ENCODE measurements at places on chromosomes 6 and 20.

DNA sequence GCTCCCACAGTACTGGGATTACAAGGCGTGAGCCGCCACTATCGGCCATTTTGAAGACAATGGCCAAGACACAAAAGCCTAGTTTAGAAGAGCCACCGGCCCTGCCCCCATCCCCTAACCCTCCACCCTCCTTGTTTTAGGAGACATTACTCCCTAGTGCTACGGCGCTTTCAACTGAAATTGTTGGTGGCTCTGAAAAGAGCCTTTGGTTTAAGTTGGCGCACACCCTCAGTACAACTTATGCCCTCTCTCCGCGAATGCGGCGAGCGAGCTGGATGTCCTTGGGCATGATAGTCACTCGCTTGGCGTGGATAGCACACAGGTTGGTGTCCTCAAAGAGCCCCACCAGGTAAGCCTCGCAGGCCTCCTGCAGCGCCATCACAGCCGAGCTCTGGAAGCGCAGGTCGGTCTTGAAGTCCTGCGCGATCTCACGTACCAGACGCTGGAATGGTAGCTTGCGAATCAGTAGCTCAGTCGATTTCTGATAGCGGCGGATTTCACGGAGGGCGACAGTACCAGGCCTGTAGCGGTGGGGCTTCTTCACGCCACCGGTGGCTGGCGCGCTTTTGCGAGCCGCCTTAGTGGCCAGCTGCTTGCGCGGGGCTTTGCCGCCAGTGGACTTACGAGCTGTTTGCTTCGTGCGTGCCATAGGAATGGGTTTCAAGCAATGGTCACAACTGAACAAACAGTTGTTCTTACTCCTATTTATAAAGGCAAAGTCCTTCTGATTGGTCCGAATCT is 114.9 kb upstream of the BTN3A2 start:
- DNase-seq, result no peak

DNA sequence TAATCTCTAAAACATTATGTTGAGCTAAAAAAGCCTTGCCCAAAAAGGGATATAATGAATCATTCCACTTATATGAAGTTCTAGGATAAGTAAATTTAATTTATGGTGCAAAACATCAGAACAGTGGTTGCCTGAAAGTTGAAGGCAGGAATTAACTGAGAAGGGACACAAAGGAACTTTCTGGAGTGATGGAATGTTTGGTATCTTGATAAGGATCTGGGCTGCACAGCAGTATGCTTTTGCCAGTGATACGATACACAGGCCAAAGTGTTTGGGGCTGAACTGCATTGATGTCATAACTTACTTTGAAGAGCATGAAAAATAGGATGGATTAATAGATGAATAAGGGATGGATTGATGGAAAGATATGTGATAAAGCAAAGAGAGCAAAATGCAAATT is 146.1 kb upstream of the LRFN2 start:
- no peak for DNase-seq

GRCh38 chr20:54619181-54619580 is 143.8 kb downstream of the DOK5 start:
- no peak for DNase-seq

DNA sequence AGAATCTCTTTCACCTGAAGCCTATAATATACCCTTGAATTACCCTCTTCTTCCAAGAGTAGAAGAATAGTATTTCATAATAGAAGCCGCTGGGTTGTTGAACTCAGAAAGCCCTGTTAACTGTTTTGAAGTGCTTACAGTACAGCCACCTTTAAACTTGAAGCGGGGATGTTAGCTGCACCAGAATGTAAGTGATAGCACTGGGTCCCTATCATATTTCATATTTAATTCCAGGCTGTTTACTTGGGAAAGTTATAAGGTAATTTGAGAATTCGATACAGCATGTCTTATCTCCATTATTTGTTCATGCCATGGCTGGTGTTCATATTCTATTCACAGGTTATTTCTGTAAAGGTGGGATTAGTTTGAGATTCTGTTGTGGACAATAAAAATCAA is 63.5 kb upstream of the VSTM2L start:
- no peak for DNase-seq

DNA sequence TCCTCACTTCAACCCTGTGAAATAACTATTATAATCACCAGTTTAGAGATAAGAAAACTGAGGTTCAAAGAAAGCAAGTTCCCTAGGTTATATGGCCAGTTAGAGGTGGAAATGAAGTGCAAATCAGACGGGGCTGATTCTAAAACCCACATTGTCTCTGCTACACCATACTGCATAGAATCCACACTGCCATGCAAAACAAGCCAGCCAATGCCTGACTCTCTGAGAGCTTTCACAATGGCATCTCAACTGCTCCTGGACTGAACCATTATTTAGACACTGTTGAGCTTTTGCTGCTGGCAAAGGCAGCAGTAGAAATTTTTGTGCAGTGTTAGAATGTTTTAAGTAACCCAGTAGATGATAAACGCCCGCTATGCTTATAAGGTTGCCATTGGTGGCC is 195.2 kb upstream of the CNR1 start:
- DNase-seq, result no peak

- no peak for DNase-seq
Observed at GRCh38 chr6:5326022-5326641, 64.8 kb downstream of the FARS2 start.

DNA sequence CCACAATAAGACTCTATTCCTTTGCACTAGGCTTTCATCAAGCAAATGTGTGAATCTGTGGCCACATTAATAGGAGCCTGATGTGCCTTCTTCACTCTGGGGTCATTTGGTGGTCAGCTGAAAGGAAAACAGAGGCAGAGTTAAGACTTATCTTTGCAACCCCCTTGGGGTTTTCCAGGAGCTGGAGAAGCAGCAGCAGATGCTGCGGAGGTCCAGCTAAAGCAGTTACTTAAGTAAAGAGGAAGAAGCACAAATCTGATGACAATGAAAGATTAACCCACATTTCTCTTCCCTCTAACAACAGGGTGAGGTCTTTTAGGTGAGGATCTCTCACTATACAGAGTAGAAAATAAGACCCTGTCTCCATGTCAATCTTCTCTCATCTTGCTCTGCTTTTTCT is 45.4 kb upstream of the QKI start:
- no peak for DNase-seq

GRCh38 chr20:835608-836045 is 2.1 kb downstream of the FAM110A start:
- DNase-seq, result no peak

DNA sequence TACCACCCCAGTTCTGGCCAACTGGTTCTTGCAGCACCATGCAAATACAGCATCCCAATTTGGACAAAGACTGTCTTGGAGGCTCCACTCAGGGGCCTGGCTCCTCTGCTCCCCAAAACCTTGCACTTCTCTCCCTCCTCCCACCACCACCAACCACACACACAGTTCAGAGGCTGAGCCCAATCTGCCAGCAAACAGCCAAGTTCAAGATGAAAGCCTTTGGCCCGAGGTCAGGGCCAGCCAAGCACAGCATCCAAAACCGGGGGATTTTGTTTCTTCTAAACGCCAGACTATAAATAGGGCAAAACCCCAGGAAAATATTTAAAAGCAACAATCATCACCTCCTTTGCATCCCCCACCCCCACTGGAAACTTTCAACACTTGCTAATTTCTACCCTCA is 5.7 kb downstream of the KCNK5 start:
- DNase-seq, result no peak

DNA sequence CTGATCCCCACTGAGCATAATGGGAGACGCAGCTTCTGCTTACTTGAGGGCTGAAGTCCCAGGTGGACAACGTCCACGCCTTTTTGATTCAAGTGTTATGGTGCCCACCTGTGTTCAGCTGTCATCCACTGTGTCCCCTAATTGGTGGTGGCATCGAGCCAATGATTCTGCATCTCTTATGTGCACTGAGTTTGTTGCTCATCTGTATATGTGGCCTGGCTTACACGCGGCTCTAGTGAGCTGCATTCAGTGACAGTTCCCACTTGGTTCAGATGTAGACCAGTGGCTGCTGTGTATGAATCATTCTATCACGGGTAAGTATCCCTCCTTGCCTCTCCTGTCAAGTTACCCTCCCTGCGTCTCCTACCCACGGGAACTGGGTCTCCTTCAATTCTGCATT is 131.2 kb upstream of the CLDN20 start:
- no peak for DNase-seq

- no peak for DNase-seq
Observed at GRCh38 chr6:13165502-13166172, 162.7 kb downstream of the TBC1D7 start.

GRCh38 chr6:110063594-110064263 is 85.6 kb downstream of the GPR6 start:
- DNase-seq, result no peak

- DNase-seq, result no peak
Observed at GRCh38 chr6:89986650-89987074, 92.4 kb downstream of the GJA10 start.

DNA sequence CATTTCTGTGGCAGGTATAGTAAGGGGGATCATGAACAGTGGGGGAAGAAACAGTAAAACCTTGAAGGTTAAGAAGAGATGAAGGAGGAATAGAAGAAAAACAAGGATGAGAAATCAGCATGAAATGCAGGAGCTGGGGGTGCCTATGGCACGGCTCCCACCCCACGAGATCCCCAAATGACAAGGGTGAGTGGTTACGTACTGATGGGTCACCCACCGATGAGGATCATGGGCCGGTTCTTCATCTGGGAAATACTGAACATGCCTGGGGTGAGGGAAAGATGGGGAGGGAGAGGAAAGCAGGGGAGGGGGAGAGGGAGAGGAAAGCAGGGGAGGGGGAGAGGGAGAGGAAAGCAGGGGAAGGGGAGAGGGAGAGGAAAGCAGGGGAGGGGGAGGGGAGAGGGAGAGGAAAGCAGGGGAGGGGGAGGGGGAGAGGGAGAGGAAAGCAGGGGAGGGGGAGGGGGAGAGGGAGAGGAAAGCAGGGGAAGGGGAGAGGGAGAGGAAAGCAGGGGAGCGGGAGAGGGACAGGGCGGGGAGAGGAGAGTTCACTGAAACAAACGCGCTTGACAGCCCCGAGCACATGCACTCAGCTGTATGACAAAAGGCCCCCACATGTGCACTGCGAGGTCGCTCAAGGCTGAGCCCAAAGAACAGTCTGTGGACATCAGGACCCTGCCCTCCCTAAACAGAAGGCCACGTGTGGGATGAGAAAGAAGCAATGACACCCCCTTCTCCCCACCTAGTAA is 25.3 kb downstream of the MOCS1 start:
- DNase-seq, result no peak

GRCh38 chr6:143540192-143540591 is 28.7 kb upstream of the FUCA2 start:
- no peak for DNase-seq

GRCh38 chr6:151322570-151322969 is 68.8 kb downstream of the ZBTB2 start:
- DNase-seq, result peak; percentile 34

DNA sequence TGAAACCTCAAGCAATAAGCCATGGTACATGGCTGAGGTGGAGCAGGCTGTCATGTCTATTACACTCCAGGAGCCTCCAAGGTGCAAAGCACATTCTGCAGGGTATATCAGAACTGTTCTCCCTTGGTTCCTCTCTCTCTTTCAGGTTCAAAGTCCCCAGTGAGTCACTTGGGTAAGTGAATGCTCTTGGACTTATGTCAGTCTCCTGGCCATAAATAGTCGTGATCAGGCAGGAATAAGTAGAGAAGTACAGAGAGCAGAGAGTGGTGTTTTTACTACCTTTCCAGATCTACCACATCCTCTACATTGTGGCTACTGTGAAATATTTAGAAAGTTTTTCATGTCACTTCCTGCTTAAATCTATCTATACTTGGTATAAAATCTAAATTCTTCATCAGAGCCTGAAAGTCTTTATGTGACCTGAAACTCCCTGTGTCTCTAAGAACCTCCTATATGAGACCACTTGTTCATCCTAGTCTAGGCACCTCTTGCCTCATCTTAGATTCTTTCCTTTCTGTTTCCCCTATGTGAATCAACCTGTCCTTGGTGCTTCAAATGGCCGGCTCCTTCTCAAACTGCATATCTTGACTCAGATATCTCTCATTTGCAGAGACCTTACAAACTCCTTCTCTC is 1077.6 kb upstream of the MAP3K7 start:
- DNase-seq, result no peak

DNA sequence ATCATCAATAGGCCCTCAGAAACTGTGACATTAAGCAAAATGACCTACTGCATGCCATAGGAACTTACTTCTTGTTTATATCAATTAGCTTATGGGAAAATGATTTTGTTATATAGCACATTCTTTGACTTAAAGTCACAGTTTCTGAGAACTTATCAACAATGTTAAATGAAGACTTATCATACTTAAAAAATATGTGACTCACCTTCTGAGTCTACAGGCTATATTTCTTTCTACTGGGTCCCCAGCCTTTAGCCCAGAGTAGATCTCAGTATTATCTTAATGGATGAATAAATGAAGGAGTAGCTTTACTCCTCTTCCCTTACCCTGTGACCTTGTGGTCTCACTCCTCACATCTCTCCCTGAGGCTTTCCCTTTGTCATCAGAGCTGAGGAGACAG is 180.2 kb downstream of the MAFB start:
- DNase-seq, result no peak

DNA sequence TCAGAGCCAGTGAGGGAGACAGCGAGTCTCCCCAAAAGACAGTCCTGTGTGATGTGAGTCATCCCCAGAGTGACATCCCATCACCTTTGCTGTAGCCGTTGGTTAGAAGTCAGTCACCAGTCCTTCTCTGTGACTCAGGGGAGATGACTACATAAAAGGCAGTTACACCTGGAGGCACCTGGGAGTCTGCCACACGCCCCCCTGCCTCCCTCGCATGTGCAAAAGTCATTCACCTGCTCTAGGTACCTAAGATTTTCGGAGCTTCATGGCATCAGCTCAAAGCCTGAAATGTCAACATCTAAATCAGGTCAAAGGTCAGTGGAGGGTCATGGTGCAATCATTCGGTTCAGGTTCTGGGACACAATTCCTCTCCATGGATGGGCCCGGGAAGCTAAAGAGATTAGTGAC is 50.3 kb downstream of the PRR18 start:
- no peak for DNase-seq

- no peak for DNase-seq
Observed at GRCh38 chr6:52754443-52754842, 8.8 kb downstream of the GSTA2 start.

DNA sequence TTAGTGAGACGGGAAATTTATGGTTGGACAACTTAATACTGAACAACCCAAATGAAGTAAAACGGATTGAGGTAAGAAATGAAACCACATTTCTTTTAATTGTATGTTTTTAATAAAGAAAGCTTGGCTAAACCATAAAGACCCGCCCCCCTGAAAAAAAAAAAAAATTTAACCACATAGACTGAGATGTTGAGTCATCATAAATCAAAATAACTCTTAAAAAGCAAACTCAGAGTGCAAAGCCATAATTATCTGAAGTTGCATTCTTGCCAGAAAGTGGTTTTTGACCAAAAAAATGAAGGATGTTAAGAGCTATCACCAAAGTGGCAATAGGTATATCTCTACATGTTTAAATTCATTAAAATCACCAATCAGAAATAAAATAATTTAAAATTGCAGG is 101.8 kb upstream of the COL21A1 start:
- no peak for DNase-seq

DNA sequence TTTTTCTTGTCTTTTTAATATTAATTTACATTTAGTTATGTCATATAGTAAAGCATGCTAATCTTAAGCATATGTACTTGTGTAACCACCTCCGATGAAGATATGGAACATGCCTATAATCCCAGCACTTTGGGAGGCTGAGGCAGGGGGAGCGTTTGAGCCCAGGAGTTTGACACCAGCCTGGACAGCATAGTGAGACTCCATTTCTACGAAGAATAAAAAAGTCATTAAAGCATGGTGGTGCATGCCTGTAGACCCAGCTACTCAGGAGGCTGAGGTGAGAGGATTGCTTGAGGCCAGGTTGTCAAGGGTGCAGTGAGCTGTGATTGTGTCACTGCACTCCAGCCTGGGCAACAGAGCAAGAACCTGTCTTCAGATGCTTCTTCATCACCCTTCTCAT is 628.8 kb upstream of the FLRT3 start:
- DNase-seq, result no peak
